Ovary (tissue), 10 donors: ENCODE measurements at places on chromosomes 2 and 18. TPM values are rescaled to one million over a fixed set of nuclear protein-coding genes. Genes with fewer than 3 reads are reported as not detected.

- H3K4me1 ChIP-seq, result no peaks in the 10 kb centered on the region
- no peak overlapping the region for H3K27ac ChIP-seq
- no peaks in the 10 kb centered on the region for H3K27me3 ChIP-seq
- H3K36me3 ChIP-seq, result no peaks in the 10 kb centered on the region
Measured at GRCh38 chr2:174952607-174953006, 52.6 kb downstream of the CHN1 start.

- H3K36me3 ChIP-seq, result no peaks in the 10 kb centered on the region
- H3K4me3 ChIP-seq, result no peak overlapping the region
- no peak for DNase-seq
- no peaks in the 10 kb centered on the region for H3K4me1 ChIP-seq
Measured at GRCh38 chr2:65782996-65783650, 350.7 kb upstream of the SPRED2 start.

Gene CIB4
- polyA plus RNA-seq, result not detected

Gene TXNDC2
- 0.10 TPM for polyA plus RNA-seq

- no peaks in the 10 kb centered on the region for H3K4me1 ChIP-seq
- no peaks in the 10 kb centered on the region for H3K27me3 ChIP-seq
- no peak for DNase-seq
- H3K36me3 ChIP-seq, result no peaks in the 10 kb centered on the region
- H3K4me3 ChIP-seq, result no peak overlapping the region
- no peak overlapping the region for H3K27ac ChIP-seq
Measured at GRCh38 chr2:4604767-4605166, 901.4 kb downstream of the DCDC2C start.

Gene PNO1
- polyA plus RNA-seq, result 6.1 TPM

- DNase-seq, result no peak
- no peaks in the 10 kb centered on the region for H3K4me1 ChIP-seq
- no peak overlapping the region for H3K4me3 ChIP-seq
- no peak overlapping the region for H3K27ac ChIP-seq
- no peaks in the 10 kb centered on the region for H3K27me3 ChIP-seq
Measured at GRCh38 chr2:236867441-236868260, 218.0 kb upstream of the COPS8 start.

DNA sequence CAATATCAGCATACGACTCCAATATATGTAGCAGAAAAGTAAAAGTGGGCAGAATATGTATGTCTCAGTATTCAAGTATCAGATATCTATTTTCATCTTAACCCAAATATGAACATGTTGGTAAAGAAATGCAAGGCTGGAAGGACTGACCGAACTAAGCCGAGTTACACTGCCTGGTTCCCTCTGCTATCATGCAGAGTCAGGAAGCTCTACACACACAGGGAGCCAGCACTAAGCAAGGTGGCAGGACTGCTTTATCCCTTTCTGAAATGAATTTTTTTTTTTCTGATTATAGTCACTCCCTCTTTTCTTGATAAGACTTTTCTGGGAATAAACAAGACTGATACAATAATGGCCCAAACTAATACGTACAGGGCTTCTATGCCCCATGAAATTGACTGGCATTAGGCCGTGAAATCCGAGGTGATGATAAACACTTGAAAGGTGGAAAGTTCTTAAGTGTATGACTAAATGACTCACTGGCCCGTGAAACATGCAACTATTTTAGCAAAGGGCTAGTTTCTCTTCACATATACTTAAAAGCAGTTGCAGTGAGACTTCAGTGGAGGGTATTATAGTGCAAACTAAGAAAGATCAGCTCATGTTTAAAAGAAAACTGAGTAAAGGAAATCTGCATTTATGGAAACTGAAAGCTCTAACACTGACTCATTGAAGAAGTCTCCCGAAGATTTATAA, 14.9 kb downstream of the DPP4 start:
- no peaks in the 10 kb centered on the region for H3K36me3 ChIP-seq
- no peaks in the 10 kb centered on the region for H3K4me1 ChIP-seq
- H3K27me3 ChIP-seq, result no peaks in the 10 kb centered on the region

Gene XPO1
- 98.1 TPM for polyA plus RNA-seq

Gene LOXHD1
- polyA plus RNA-seq, result 1.2 TPM

GRCh38 chr18:50666536-50666935, 106.6 kb downstream of the MAPK4 start:
- H3K4me1 ChIP-seq, result no peaks in the 10 kb centered on the region
- DNase-seq, result no peak
- no peak overlapping the region for H3K27ac ChIP-seq
- no peaks in the 10 kb centered on the region for H3K27me3 ChIP-seq
- H3K4me3 ChIP-seq, result no peak overlapping the region

- H3K4me1 ChIP-seq, result no peaks in the 10 kb centered on the region
- no peaks in the 10 kb centered on the region for H3K27me3 ChIP-seq
- H3K27ac ChIP-seq, result no peak overlapping the region
- H3K36me3 ChIP-seq, result no peaks in the 10 kb centered on the region
Measured at GRCh38 chr18:32803568-32803967, 30.7 kb upstream of the KLHL14 start.

- H3K36me3 ChIP-seq, result no peaks in the 10 kb centered on the region
- no peak for DNase-seq
- H3K4me3 ChIP-seq, result no peak overlapping the region
- no peaks in the 10 kb centered on the region for H3K27me3 ChIP-seq
- no peak overlapping the region for H3K27ac ChIP-seq
Measured at GRCh38 chr2:233217892-233218377, 33.5 kb upstream of the ATG16L1 start.

GRCh38 chr2:68367953-68368653, 3.0 kb downstream of the PLEK start:
- H3K4me3 ChIP-seq, result no peak overlapping the region
- no peaks in the 10 kb centered on the region for H3K27me3 ChIP-seq
- no peaks in the 10 kb centered on the region for H3K4me1 ChIP-seq
- H3K36me3 ChIP-seq, result no peaks in the 10 kb centered on the region
- no peak overlapping the region for H3K27ac ChIP-seq

GRCh38 chr2:178819147-178819875, 12.1 kb upstream of the TTN start:
- no peak for DNase-seq
- no peak overlapping the region for H3K27ac ChIP-seq
- H3K4me3 ChIP-seq, result no peak overlapping the region
- no peaks in the 10 kb centered on the region for H3K27me3 ChIP-seq
- H3K36me3 ChIP-seq, result no peaks in the 10 kb centered on the region
- H3K4me1 ChIP-seq, result peaks cover 2% of the 10 kb centered on the region

DNA sequence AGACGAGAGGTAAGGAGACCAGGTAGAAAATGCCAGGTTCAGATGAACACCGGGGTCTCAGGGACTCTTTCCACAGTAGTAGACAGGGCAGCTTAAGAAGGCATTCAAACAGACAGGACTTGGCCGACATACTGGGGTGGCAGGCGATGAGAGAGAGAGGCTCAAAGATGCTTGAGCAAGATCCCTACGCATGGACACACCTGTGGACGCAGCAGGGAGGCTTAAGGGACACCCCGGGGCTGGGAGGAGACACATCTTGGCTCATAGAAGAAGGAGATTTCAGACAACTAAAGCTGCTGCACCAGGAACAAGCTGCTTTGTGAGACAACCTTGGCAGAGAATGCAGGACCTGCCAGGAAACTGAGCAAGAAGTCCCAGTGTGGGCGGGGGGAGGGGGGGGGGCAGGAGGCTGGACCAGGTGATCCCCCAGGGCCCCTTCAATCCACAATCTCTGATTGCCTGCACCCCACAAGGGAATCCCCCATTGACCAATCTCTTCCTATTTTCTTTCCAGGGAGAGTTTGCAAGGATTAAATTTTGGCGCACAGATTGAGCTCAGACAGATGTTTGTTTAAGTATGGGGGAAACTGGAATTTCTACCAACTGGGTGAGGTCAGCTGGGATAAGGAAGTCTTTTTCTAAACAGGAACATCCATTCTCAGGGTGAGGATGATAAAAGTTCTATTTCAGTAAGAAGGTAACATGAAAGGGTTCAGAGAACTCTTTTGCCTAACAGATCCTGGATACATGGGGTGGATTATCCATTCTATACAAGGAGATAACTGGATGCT, 400.7 kb downstream of the NBAS start:
- DNase-seq, result no peak
- H3K36me3 ChIP-seq, result no peaks in the 10 kb centered on the region
- H3K4me3 ChIP-seq, result no peak overlapping the region
- H3K27me3 ChIP-seq, result no peaks in the 10 kb centered on the region
- H3K4me1 ChIP-seq, result peaks cover 5% of the 10 kb centered on the region

GRCh38 chr18:33603454-33603853, 25.4 kb downstream of the ASXL3 start:
- DNase-seq, result no peak
- H3K36me3 ChIP-seq, result no peaks in the 10 kb centered on the region
- H3K4me1 ChIP-seq, result peaks cover 3% of the 10 kb centered on the region
- no peaks in the 10 kb centered on the region for H3K27me3 ChIP-seq

- no peak overlapping the region for H3K4me3 ChIP-seq
- H3K36me3 ChIP-seq, result no peaks in the 10 kb centered on the region
- no peaks in the 10 kb centered on the region for H3K27me3 ChIP-seq
- DNase-seq, result no peak
- H3K4me1 ChIP-seq, result peaks cover 1% of the 10 kb centered on the region
Measured at GRCh38 chr18:21452796-21453510, 147.6 kb downstream of the ESCO1 start.

- H3K4me3 ChIP-seq, result no peak overlapping the region
- no peaks in the 10 kb centered on the region for H3K36me3 ChIP-seq
- no peaks in the 10 kb centered on the region for H3K4me1 ChIP-seq
- DNase-seq, result peak; percentile 4
- H3K27me3 ChIP-seq, result no peaks in the 10 kb centered on the region
- H3K27ac ChIP-seq, result no peak overlapping the region
Measured at GRCh38 chr2:218434456-218434855, 15.5 kb downstream of the VIL1 start.

Gene DSC2
- polyA plus RNA-seq, result 4.7 TPM

Gene TLK1
- polyA plus RNA-seq, result 24.6 TPM

DNA sequence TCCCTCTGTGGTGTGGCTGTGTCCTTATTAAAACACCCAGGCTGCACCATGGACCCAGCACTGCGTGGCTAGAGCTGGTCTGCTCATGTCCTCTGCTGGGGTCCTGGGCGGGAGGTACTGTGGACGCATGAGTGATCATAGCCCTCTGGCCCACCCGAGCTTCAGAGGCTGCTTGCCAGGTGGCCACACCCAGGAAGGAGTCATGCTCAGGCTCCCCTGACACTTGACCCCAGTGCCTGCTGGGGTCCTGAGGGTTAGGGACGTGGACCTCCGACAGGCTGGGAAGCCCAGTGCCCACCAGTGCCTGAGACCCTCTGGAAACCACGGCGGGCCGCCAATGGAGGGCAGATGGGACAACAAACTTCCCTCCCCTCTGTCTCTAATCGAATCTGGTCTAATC, 66.3 kb upstream of the HS6ST1 start:
- H3K36me3 ChIP-seq, result no peaks in the 10 kb centered on the region
- H3K27me3 ChIP-seq, result no peaks in the 10 kb centered on the region
- peaks cover 3% of the 10 kb centered on the region for H3K4me1 ChIP-seq
- no peak overlapping the region for H3K27ac ChIP-seq
- H3K4me3 ChIP-seq, result no peak overlapping the region
- no peak for DNase-seq

- H3K4me3 ChIP-seq, result no peak overlapping the region
- H3K36me3 ChIP-seq, result no peaks in the 10 kb centered on the region
- H3K4me1 ChIP-seq, result no peaks in the 10 kb centered on the region
- no peak overlapping the region for H3K27ac ChIP-seq
- DNase-seq, result no peak
Measured at GRCh38 chr2:40265602-40266001, 186.3 kb downstream of the SLC8A1 start.

DNA sequence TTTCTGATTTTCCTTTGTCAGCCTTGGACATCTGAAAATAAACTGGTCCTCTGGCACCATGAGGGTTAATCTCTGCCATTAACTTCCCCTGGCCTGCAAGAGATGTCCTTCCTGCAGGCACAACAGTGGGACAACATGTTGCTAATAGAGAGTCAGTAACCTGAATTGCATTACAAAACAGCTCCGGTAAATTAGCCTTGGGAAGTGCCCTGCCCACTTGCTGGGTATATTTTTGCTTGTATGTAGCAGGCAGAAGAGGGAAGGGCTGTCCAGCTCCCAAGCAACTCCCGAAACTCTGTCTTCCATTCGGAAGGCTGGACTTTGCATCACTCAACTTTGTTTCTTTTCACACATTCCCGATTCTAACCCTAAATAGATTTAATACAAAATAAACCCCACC, 104.4 kb upstream of the ATP8B1 start:
- no peaks in the 10 kb centered on the region for H3K4me1 ChIP-seq
- no peak for DNase-seq
- H3K4me3 ChIP-seq, result no peak overlapping the region
- no peaks in the 10 kb centered on the region for H3K36me3 ChIP-seq
- H3K27me3 ChIP-seq, result no peaks in the 10 kb centered on the region

Gene DQX1
- not detected for polyA plus RNA-seq

DNA sequence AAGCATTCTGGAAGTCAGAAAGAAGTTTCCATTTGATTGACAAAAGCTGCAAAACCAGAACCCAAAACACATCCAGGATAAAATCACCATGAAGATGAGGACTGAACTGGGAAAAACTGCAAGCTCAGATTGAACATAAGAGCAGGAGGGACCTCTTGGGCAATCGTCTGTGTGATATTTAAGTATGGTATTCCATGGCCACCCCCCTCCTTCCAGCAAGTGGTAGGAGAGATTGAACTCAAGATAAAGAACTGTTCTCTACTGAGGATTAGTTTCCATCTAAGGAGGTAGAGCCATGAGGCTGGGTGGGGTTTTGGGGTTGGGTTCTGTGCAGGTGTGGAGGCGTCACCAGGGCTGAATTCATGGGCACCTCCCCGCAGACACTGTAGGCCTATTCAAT, 251.1 kb downstream of the NCKAP5 start:
- H3K27me3 ChIP-seq, result no peaks in the 10 kb centered on the region
- no peak overlapping the region for H3K27ac ChIP-seq
- H3K36me3 ChIP-seq, result no peaks in the 10 kb centered on the region
- no peak overlapping the region for H3K4me3 ChIP-seq

- H3K36me3 ChIP-seq, result no peaks in the 10 kb centered on the region
- no peak overlapping the region for H3K4me3 ChIP-seq
- H3K27ac ChIP-seq, result no peak overlapping the region
- DNase-seq, result no peak
- no peaks in the 10 kb centered on the region for H3K27me3 ChIP-seq
- H3K4me1 ChIP-seq, result no peaks in the 10 kb centered on the region
Measured at GRCh38 chr18:65091744-65092329, 659.0 kb upstream of the CDH7 start.

DNA sequence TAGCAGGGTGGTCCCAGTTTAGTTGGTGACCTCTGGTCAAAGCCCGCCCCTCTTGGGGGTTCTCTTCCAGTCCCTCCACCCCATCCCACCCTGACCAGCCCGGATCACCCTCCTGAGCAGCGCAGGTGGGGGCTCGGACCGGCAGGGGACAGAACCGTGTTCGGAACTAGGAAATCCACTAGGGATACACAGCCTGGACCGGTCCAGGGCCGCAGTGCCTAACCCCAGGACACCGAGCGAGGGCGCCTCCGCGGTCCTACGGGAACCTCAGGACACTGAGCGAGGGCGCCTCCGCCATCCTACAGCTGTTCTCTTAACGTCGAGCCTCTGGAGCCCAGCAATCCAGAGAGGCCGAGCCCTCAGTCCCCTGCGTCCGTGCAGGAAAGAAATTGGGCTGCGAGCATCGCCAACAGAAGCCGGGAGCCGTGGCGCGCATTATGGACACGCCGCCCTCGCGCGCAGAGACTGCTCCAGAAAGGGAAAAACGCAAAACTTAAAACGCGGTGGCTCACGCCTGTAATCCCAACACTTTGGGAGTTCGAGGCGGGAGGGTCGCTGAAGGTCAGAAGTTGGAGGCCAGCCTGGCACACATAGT, 8.5 kb downstream of the RAX start:
- H3K27ac ChIP-seq, result no peak overlapping the region
- H3K4me1 ChIP-seq, result no peaks in the 10 kb centered on the region
- H3K36me3 ChIP-seq, result no peaks in the 10 kb centered on the region
- DNase-seq, result no peak
- H3K27me3 ChIP-seq, result no peaks in the 10 kb centered on the region
